ENCODE measurements at places on chromosomes 12 and 14.

DNA sequence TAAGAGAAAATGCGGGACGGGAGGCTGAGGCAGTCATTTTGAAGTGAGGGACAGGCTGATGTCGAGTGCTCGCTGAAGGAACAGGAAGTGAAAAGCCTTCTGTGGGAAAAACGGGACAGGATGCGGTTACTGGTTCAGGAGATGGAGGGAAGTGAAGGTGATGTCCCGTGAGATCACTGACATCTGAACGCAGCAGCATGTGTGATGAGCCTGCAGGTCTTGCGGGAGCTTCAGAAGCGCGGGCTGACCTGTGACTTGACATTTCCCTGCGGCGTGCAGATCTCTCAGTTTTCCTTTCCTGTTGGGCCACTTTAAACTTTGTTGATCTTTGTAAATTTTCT, 77.8 kb downstream of the DDX51 start:
- no peak for DNase-seq

DNA sequence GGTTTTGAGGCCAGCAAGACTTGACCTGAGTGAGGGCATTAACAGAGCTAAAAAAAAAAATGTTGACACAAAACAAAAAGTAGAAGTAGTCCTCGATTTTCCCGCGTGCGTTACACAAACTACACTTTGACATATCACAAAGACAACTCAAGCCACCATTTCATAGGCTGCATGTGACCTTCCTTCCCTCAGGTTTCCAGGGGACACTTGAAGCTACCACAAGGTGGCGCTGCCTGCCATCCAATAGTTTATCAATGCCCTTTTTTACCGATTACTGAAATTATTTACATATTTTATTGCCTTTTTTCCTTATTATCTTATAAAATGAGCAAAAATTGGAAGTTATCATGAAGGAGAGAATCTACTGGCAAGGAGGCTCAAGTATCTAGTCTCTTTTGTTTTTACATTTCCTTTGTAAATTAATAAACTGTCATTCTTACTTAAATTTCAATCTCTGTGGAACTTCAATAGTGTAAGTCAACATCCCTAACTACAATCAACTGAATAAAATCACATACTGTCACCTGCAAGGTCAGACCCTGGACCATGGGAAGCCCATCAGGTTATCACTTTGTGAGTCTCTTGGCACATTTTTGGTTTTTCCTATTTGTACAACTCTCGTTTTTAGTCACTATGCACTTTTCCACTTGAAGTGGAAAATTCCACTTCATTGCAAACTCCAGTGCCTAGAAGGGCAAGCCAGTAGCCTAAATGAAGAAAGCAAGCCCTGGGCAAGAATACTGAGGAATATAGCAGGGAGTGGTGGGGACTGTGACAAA, 84.6 kb upstream of the CPSF6 start:
- peak; percentile 79 for DNase-seq

- DNase-seq, result no peak
These were observed 148.4 kb downstream of the ALG10B start for GRCh38 chr12:38465020-38465419.

GRCh38 chr12:1926251-1926657, 7.8 kb upstream of the CACNA2D4 start:
- no peak for DNase-seq

DNA sequence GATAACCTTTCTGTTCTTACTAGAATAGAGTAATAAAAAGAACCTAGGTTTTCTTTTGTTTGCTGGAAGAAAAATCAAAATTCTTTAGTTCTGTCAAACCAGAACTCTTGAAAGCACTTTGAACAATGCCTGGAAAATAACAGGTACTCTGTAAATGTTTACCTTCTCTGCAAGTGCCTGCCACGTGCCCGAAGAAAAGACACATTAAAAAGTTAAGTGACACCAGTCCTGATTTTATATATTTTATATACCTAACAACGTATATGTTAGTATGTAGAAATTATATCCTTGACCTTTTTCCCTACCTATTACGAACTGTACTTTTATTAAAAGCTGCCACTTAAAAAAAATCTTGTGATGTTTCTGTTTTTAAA, 976 bp downstream of the THAP2 start:
- no peak for DNase-seq

DNA sequence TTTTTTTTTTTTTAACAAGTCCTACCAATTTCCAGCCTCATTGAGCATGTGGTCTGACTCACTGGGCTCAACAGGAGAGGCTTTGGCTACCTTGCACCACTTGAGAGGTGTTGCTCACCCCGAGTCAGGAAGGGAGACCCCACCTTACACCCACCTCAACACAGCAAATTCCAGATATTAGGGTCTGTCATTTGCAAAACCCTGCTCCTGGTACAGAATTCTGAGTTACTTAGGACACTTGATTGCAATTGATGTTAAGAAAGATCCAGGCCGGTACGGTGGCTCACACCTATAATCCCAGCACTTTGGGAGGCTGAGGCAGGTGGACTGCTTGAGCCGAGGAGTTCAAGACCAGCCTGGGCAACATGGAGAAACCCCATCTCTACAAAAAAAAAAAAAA, 14.1 kb downstream of the DGLUCY start:
- no peak for DNase-seq

GRCh38 chr14:50001999-50002925, 109.4 kb downstream of the ARF6 start:
- DNase-seq, result no peak

DNA sequence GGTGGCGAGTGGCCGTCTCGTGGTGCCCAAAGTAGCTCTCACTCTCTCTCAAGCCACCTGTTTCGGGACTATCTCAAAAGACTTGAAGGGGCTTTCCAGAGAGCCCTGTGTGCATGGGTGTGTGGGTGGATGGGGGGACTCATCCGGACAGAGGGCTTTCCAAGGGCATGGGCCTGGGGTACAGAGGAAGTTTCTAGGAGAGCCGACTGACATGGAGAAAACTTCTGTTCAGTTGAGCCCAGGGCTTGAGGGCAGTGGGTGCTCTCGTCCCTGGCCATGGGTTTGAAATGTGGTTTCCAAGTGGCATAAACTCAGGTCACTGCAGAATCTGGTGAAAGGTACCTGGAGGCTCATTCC, 47.4 kb upstream of the MEG3 start:
- DNase-seq, result no peak

DNA sequence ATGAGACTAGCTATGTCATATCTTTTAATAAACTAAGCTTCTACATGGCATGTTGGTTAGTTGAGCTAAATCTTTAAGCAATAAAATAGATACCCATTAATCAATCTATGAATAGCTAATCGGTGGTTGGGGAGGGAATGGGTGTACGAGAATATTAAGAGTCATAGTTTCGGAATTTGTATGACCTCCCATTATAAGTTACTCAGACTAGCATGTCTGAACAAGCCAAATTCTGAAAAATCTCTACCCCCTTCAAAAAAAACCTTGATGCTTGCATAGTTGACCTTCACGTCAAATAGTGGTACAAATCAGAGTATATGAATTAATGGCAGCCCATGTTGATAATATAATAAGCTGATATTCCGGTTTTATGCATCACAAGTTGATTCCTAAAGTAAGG, 60.0 kb downstream of the PLEKHG7 start:
- no peak for DNase-seq

GRCh38 chr14:100141098-100141497, 18.3 kb downstream of the DEGS2 start:
- DNase-seq, result no peak

DNA sequence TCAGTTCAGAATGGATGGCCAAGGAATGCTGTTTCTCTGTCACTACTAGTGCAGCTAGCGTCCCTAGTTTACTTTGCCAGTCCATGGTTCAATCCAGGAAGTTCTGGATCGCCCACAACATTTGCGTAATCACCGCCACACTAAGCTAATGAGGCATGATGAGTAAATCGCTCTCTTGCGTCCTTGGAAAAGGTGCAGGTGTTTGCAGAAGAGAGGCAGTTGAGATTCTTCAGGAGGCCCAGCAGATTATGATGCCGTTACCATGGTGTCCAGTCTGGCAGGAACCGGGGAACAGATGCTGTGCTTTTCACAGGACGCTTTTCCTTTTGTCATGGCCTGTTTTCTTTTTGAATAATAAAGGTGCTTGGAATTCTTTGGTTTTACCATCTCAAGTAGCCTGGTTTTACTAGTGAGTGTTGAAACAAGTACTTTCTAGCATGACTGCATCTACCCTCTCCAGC, 9.0 kb downstream of the TPH2 start:
- peak; percentile 12 for DNase-seq

DNA sequence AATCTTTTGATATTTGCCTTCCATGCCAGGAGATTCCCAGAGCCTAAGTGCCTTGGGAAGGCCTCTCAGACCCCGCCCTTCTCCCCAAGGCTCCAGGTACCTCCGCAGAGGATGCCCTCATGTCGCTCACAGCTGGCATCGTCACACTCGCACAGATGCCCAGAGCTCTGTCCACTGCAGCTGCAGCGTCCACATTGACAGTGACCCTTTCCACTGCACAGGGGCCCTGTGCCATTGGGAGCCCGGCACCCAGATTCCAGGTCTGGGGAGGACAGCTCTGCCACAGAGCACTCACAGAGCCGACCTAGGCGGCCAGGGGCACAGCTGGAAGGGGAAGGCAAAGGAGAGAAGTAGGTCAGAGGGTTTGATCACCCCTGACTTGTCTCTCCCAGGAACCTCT, 12.3 kb upstream of the CSAD start:
- no peak for DNase-seq

GRCh38 chr12:2259369-2259768, 206.6 kb downstream of the CACNA1C start:
- DNase-seq, result no peak

- DNase-seq, result peak; percentile 6
These were observed 183.3 kb downstream of the CCDC59 start for GRCh38 chr12:82174936-82175335.

DNA sequence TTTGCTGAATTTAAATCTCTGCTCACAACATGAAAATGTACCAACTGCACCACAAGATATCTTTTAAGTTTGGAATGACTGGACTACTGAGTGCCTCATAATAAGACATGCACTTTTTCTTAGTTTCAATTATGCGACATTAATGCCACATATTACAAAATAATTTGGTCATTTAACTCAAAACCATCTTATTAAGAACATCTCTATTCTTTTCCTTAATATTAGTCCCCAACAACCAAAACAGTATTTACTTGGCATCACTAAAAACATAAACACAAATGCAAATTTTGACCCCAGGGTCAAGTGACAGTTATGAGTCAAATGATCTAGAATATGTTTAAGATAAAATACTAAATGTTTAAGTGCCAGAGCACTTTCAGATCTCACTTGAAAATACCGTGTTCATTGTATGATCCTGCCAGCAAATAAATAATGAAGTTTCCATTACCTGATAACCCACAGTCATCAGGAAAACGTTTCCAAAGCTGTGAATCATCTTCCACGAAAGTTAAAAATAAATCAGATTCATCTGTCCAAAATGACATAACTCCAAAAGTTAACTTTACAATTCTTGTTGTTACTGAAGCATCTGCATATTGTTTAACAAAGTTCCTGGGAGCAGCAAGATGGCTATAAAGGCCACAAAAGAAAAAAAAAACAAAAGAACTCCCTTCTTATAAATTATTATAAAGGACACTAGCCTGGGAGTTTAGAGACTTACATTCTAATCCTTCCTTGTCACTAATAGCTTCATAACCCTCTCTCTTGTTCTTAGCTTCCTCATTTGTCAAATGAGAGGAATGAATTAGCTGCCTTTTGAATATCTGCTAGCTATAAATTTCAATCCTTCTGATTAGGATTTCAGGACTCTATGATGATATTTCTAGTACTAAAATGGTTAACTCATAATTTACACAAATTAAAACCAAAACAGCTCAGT, 30.5 kb upstream of the AP4S1 start:
- no peak for DNase-seq

DNA sequence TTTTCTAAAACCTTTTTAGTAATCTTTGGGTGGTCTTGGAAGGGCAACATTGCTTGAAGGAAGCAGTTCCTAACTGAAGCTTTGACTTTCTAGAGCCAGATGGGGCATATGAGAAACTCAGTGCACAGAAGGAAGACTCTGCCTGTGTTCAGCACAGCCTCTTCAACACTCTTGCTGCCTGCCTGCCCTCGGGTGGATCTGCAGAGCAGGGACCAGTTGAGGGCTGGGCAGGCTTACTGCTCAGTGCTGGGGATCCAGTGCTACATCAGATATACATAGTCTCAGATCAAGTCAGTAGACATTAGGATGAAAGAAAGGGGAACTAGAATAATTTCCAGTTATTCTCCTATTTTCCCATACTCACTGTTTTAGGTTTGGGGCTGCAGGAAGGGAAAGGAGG, 29.5 kb upstream of the TMX1 start:
- no peak for DNase-seq

DNA sequence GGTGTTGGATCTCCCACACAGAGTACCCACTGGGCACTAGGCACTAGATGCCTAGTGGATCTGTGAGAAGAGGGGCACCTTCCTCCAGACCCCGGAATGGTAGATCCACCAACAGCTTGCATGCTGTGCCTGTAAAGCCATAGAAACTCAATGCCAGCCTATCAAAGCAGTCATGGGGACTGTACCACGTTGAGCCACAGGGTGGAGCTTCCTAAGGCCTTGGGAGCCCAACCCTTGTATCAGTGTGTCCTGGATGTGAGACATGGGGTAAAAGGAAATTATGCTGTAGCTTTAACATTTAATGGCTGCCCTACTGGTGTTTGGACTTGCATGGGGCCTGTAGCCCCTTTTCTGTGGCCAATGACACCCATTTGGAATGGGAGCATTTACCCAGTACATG, 1024.9 kb downstream of the TMEM121 start:
- no peak for DNase-seq

DNA sequence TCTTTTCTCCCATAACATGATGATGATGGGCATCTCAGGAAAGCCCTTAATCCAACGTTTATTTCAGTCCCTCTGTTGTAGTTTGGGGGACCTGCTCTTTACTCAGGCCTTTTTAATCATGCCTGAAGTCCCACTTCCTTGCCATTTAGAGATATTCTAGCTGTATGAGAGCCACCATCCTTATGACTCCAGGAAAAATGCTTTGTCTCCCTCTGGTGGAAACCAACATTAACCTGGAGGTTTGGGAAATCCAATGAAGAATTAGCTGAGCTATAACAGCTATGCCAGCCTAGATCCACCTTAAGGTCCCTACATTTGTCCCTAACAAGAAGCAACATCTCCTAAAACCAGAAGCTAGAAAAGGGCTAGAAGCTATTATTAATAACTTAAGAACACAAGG, 1399.1 kb downstream of the LRFN5 start:
- peak; percentile 56 for DNase-seq

DNA sequence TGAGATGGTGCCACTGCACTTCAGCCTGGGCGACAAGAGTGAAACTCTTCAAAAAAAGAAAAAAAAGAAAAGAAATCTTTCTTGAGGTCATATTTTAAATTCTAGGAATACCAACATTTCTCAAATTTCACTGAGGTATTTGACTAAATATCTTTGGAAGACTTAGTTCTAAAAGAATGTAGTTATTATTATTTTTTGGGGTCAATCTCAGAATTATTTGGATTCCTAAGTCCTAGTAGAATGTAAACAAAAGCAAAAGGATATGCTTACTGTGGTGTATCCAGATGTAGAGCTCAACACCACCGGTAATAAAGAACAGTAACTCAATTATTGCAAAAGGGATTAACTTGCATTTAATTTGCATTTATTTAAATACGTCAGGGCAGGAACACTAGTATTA, 25.0 kb downstream of the PRICKLE1 start:
- no peak for DNase-seq

All from pons (tissue), 1 donor.